BJ (cell line): ENCODE measurements at places on chromosomes 16 and 17.

DNA sequence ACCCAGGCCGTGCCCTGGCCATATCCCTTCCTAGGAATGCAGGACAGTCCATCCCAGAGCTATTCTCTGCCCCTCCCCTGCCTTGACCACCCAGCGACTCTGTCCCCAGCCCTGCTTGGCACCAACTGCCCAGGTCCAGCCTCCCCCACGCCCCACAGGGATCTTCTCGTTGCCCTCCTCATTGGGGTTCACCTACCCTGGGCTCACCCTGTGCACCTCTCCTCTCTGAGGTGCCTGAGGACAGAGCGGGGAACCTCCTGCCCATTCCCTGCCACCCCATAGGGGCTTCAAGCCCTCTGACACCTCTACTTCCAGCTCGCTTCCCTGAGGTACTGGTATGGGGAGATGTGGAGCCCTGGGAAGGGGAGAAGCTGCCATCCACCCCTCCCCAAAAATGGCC, 6.2 kb upstream of the MPP2 start:
- DNase-seq: no peak

DNA sequence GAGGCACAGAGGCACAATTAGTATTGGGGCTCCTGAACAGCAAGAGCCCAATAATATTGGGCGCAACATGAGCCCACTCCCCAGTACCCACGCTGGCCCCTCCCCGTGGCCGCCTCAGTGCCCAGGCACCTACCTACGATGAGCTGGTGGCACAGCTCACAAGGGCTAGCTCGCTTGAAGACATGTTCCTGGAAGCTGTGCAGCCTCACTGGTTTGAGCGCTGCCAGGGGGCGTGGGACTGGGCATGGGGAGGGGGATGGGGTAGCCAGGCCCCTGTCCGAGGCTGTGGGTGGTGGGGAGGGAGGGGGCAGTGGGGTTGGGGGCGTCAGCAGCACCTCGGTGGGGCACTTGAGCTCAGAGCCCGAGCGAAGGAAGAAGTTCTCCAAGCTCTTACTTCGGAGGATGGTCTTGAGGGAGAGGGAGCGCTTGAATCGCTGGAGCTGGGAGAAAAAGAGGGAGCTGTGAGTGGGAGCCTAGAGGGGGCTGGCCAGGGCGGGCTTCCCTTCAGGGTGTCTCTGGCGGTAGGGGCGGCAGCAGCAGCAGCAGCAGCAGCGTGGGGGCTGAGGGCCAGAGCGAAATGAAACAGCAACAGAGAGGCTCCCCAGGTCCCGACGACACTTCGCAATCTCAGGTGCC, 7.9 kb downstream of the STAC2 start:
- DNase-seq: no peak

GRCh38 chr17:5047446-5047845, 12.2 kb upstream of the SLC52A1 start:
- DNase-seq: no peak

DNA sequence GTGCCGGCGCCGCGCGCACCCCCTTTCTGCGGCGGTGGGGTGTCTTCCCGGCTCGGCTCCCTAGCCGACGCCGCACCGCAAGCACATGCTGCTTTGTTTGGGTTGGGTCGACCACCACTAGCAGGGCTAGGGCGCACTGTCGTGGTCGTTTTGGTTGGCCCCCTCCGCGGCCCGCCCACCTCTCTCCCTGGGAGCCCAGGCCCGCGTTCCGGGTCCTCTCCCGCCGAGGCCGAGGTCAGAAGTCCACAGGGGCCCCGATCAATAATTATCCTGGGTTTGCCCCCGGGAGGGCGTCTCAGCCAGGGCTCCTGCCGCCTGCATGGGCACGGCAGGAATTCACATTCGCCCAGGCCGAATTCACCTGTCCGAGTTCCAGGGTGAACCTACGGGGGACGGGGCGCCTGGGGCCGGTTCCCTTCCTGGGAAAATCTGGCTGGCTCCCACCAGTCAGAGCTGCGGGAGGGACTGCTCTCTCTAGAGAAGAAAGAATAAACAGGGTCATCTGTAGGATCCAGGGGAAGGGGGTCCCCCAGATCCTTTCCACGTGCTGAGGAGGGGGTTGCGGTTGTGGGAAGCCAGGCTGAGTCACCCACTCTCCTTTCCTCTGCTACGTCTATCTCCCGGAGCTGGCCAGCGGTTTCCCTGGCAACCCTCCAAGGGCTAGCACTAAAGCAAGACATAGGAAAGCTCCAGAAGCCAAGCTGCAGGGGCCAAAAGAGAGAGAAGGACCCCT, 584 bp upstream of the STAT5B start:
- no peak for DNase-seq

- no peak for DNase-seq
These were observed 30.4 kb downstream of the ATP2C2 start for GRCh38 chr16:84398701-84399100.
